Cerebellum (tissue), 4 donors: ENCODE measurements at places on chromosomes 7 and 10.

GRCh38 chr10:75303045-75303777 lies 67.5 kb upstream of the COMTD1 start:
- DNase-seq, result no peak

- no peak for DNase-seq
Measured at GRCh38 chr10:46002916-46003693, 27.3 kb downstream of the NCOA4 start.

DNA sequence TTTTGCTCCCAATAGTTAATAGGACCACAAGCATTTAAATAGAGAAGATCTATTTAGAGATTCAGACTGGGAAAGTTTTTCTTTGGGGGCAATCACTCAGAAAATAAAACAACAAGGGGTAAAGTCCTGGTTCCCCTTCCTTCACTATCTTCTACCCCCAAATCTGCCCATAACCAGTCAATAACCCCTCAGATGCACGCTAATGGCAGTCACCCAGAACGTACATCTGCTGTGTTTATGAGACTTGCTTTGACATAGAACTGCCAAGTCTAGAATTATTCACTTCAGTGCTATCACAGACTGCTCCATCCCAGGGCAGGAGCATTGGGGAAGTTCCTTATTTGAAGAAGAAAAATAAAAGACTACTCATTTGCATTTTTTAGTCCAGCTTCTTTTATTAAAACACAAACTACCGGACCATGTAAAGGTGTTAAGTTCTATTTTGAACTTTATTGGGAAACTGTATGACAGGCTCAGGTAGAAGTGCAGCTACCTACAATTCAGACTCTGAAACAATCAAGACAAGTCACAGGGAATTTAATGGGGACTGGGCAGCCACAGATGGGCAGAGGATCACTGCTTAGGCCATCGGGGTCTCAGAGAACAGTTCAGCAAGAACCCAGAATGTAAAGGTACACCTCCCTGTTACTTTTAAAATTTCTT lies 38.4 kb downstream of the ANK3 start:
- peak; percentile 68 for DNase-seq

- DNase-seq, result no peak
Measured at GRCh38 chr10:78548369-78548768, 514.7 kb downstream of the RPS24 start.

- DNase-seq, result no peak
Measured at GRCh38 chr10:61923950-61924274, 22.4 kb downstream of the ARID5B start.

DNA sequence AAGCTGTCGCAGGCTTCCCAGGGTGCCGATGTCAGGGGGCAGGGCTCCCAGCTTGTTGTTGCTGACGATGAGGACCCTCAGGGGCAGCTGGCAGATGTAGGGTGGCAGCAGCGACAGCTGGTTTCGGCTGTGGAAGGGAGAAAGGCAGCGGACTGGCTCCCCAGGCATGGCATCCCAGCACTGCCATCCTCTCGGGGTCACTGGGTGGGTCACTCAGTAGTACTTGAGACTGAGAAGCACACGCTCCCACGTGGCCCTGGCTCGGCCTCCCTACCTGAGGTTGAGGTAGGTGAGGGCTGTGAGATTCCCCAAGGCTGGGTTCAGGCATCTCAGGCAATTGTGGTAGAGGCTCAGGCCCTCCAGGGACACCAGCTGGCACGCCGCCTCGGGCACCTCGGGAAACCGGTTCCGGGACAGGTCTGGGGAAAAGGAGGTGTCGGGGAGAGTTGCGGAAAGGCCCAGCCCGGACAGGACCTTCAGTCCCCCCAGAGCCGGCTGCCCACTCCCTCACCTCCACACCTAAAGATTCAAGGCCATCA lies 3.8 kb downstream of the LRCH4 start:
- DNase-seq, result no peak

GRCh38 chr7:54995166-54995565 lies 23.7 kb upstream of the EGFR start:
- DNase-seq, result no peak

DNA sequence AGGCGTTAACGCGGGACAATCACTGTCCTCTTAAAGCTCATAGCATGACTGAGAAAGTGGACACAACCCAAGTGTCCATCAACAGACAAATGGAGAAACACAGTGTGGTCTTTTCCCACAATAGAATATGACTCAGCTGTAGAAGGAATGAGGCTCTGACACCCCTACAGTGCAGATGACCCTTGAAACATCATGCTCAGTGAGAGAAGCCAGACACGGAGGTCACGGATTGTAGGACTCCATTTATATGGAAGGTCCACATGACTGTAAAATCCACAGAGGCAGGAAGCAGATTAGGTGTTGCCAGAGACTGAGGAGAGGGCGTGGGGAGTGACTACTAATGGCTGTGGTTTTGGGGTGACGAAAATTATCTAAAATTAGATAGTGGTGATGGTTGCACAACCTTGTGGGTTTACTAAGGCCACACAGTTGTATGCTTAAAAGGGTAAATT lies 6.1 kb upstream of the NCAPG2 start:
- DNase-seq, result no peak

DNA sequence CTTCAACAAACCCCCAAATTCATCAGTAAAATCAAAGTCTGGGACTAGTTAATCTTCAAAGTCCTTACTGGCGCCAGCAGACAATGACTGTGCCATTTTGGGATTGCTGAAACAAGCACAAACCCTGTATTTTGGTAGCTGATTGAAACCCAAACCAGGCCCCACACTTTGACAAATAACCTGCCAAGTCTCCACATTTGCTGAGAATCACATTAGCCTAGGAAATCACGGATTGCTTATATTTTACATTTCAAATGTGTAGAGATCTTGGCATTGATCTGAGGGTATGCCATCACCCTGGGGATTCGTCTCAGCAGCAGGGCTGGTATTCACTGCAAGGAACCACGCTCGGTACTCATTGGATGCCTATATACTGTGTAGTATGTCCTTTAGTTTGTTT lies 501.1 kb downstream of the CALN1 start:
- DNase-seq, result no peak

GRCh38 chr7:135616136-135616535 lies 46.2 kb upstream of the STMP1 start:
- DNase-seq, result no peak

- no peak for DNase-seq
Measured at GRCh38 chr10:58856508-58857240, 319.8 kb upstream of the PHYHIPL start.

GRCh38 chr7:55336540-55336939 lies 28.6 kb upstream of the LANCL2 start:
- no peak for DNase-seq

GRCh38 chr10:96705134-96705533 lies 15.2 kb downstream of the PIK3AP1 start:
- no peak for DNase-seq

DNA sequence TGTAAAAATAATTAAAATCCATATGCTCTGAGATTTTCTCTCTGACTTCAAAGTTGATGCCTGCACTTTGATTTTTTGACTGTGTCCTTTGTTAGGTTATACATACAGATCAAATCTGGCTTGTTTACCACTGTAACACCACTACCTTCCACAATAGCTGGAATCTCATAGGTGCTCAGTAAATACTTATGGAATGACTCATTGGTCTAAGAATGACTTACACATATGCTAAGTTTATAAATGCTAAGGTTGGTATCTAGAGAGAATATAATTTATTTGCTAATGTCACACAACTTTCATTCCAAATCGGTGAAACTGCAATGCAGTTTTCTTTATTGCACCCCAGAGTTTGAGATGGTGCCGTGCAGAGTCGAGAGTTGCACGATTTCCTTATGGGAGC lies 578.5 kb downstream of the SH2D4B start:
- DNase-seq, result no peak

DNA sequence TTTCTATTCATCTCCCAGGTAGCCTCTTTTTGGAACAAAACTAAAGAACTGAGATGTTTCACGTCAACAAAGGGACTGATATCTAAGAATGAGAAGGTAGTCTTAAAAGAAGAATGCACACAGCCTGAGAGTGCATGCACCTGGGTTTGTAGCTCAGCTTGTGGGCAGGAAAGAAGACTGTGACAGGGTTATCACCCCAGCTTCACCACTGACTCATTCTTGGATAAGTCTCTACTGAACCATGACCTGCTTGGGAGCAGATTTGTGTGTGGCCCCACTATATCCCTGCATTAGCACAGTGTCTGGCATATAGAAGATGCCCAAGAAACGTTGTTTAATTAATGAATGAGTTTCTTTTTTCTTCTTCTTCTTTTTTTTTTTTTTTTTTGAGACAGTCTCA lies 187.5 kb downstream of the GPAM start:
- no peak for DNase-seq

DNA sequence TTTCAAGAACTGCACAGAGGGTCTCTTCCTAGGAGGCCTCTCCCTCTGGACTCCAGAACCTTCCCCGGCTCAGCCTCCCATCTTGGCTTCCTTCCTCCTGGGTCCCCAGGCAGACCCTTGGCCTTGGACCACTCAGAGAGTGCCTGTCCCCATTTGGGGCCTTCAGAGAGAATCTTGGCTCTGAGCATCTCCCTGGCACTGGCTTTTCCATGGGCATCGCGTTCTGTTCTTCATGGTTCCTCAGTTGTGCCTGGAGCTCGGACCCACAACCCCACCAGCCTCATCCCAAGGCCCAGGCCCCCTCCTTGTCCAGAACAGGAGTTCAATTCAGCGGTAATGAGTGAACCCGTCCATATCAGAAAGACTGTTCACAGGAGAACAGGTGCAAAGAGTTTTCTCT lies 73.4 kb downstream of the VIPR2 start:
- DNase-seq, result no peak

DNA sequence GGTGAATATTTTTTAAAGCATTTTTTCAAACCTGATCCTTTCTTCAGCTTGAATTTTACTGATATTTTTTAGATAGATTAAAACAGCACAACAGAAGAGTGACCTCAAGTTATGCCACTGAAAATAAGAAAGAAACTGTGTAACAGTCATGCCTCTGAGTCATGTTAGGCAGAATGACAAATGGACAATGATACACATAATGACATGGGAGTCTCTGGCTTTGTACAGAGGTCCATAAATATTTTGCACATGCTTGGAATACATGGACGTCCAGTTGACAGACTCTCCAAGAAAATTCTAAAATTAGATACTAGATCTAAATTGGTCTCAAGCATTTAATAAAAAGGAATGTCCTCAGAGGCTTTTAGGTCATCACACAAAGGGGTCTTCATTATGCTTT lies 21.9 kb upstream of the SEMA3A start:
- DNase-seq, result no peak

GRCh38 chr10:129386415-129387257 lies 80.4 kb upstream of the MGMT start:
- no peak for DNase-seq

GRCh38 chr7:15327001-15327400 lies 234.8 kb downstream of the AGMO start:
- no peak for DNase-seq

DNA sequence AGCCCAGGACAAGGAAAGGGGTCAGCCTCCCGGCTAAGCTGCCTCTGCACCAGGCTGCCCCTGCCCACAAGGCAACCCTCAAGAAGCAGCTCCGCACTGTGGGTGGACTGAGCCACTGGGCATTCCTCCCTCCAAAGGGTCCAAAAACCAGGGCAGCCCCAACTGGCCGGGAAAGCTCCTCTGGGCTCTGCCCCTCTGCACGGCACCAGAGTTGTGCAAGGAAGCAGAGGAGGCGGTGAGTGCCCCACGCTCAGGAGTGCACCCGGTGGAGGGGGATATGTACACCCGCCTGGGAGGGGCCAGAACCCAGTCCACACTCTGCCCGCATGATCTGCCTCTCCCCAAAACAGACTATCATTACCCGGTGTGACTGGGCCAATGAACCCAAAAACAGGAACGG lies 43.8 kb downstream of the PTPRN2 start:
- no peak for DNase-seq

- DNase-seq, result no peak
Measured at GRCh38 chr7:130092598-130092997, 22.3 kb downstream of the KLHDC10 start.
